ENCODE measurements at places on chromosomes 6 and 20.

DNA sequence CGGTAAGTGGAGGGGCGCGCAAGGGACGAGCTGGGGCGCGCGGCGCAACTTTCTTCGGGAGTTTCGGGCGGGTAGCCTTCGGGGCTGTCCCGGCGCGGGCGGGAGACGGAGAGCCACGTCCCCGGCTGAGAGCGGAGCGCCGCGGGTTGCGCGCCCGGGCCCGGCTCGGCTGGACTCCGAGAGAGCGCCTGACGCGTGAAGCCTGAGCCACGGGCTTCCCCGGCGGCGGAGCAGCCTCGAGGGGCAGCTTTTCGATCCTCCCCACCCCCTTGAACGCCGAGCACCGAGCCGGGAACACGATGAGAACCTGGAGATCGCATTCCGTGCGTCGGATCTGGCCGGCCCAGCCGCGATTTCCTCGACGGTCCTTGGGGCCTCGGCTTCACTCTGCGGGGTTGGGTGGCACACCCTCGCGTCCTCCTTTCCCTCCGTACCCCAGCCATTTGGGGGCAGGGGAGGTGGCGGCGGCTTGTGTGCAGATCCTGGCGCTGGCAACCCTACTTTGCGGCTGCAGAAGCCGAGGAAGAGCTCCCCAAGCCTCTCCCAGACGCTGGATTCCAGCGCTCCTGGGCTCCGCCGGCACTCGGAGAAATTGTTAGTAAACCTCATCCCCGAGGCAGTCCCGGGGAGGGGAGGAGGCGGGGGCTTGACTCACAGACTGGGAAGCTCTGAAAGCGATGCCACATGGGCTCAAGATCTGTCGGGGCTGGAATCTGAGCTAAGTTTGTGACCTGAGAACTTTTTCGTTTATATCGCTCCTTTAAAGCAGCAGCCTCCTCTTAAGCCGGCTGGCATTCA, 572 bp downstream of the DSE start:
- DNase-seq, result peak; percentile 18

GRCh38 chr20:19212469-19212815, at the start of gene SLC24A3:
Gene SLC24A3 (plus strand): TSS chr20:19212642.
- no peak for DNase-seq

DNA sequence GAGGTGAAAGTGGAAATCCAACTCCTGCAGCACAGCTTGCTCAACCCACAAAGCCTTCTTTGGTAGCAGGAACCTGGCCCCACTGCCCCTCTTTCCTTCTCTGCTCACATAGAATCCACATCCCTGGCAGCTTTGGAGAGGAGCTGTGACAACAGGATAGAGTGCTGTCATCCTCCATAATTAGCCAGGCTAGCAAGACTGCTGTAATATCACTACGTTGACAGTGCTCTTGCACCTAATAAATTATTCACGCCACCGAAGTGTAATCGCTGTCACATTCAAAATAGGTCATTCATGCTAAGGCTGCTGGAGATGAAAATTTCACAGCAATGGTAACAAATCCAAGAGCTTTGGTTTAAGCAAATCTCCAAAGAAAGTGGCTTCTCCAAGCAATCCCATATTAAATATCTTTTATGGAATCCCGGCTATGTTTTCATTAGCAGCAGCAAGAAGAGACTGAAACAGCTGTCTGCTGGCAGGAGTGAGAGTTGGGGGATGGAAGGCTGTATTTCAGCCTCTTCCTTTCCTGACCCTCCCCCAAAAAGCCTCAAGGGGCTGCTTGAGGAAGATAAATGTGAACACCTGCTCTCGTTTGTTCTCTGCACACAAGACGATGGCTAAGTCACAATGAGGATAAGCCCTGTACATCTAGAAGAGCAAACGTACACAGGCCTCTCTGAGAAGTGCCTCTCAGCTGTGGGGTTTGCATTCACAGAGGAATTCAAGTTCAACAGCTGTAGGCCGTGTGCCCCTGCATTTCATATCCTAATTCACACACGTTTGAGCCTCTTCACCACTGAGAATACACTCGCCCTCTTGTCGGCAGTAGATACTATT, 16.5 kb downstream of the RIPOR2 start:
- DNase-seq, result no peak

DNA sequence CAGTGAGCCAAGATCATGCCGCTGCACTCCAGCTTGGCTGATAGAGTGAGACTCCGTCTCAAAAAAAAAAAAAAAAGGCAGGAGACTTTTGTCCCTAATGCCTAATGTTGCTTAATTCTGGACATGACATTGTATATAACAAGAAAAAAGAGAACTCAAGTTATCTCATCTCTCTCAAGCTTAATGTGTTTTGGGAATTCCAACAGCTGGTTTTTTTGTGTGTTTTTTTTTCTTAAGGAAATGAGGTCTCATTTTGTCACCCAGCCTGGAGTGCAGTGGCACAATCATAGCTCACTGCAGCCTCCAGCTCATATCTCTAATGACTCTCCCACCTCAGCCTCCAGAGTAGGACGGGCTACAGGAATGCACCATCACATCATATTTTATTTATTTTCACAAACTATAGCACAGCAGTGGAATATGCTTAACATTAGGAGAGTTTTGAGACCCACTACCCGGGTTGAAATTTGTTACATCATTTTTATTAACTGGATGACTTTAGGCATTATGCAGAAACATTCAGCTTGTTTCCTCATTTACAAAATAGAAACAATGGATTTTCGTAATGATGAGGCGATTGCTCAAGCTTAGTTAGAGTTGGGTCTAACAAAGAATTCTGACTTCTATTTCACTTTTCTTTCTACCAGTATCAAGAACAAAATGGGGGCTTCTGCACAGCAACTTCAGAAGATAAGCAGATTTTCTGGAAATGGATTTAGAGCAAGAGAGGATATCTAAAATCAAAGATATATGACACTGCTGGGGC, 104.1 kb upstream of the BTN3A2 start:
- DNase-seq, result no peak

DNA sequence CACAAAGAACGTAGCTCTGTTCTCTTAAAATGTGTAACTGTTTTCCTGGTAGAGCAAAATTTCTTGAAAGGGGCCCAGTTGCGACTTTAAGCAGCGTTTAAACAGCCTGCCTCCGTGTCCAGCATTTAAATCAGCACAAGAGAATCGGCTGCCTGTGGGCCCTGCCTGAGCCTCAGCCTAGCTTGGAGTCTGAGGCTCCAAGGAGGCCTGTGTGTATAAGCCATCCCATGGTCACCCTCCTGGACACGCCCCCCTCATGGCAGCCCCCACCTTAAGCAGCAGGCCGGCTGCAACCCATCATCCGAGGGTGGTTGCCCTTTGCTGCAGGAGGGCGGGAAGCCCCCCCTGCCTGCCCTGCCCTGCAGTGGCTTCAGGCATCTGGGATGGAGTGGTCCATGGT, 18.9 kb downstream of the SDCBP2 start:
- DNase-seq, result no peak

DNA sequence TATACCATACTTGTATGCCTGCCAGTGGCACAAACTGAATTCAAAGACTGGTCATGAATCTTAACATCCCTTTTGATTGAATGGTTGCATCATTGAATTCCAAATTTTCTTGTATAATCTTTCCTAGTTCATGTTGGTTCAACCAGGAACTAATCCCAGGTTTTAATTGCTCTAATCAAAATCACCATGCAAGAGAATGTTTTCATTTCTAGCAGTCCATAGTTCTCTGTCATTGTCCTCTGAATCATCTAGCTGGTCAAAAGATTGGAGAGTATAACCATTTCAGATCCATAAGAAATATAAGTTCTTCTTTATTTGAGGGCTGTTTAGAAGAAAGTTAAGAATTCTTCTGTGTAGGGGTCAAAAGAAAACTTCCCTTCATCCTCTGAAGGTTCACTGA, 57.2 kb downstream of the ZNF292 start:
- DNase-seq, result no peak

DNA sequence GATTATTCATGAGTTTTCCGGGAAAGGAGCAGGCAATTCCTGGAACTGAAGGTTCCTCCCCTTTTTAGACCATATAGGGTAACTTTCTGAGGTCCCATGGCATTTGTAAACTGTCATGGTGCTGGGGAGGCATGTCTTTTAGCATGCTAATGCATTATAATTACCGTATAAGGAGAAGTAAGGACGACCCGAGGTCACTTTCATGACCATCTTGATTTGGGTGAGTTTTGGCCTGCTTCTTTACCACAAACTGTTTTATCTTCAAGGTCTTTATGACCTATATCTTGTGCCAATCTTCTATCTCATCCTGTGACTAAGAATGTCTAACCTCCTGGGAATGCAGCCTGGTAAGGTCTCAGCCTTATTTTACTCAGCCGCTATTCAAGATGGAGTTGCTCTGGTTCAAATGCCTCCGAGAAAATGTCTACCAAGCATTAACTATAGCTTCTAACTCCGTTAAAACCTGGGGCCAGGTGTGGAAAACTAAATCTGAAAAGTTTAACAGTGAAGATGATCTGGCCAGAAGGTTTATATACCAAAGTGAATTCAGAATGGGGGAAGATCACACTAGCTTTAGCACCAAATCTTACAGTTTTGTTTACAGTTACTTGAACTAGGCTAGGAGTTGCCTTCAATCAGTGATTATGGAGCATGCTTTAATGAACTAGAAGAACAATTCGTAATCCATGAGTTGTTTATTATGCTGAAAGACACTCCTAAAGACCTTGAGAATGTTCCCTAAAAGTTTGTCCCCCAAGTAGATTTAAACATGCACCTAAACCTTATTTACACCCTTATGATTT, 80.0 kb upstream of the TOP1 start:
- no peak for DNase-seq

DNA sequence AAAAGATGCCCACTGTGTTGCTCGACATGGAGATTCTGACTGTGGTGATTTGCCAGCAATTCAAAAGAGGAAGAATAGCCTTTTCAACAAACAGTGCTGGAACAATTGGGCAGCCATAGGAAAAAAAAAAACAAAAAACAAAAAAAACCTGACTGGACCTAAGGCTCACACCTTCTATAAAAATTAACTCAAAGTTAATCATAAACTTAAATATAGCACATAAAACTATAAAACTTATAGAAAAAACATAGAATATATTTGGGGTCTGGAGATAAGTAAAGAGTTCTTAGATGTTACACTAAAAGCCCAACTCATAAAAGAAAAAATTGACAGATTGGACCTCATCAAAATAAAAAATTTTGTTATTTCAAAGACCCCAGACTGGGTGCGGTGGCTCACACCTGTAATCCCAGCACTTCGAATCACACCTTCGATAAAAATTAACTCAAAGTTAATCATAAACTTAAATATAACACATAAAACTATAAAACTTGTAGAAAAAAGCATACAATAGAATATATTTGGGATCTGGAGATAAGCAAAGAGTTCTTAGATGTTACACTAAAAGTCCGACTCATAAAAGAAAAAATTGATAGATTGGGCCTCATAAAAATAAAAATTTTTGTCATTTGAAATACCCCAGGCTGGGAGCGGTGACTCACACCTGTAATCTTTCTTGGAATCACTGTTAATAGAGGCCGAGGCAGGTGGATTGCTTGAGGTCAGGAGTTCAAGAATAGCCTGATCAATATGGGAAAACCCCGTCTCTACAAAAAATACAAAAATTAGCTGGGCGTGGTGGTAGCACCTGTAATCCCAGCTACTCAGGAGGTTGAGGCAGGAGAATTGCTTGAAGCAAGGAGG, 115.6 kb upstream of the FAM83B start:
- DNase-seq, result no peak

GRCh38 chr6:26311385-26312095, 53.5 kb upstream of the BTN3A2 start:
- peak; percentile 55 for DNase-seq

DNA sequence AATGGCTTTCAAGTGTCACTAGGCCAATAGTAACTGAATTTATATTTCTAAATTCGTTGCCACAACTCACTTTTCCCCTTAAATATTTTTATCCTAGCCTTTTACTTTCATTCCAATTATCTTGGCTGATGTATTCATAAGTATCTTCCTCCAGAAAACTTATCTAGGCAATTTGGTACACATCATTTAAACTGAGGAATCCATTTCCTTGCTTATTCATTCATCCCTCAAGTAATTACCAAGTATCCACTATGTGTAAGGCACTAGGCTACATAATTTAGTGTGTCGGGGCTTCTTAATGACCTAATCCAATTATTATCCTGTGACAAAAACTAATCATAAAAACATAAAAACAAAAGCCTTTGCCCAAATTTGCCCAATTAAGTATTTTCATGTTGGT, 258.3 kb upstream of the TCF21 start:
- DNase-seq, result no peak

GRCh38 chr6:90941885-90942284, 355.0 kb upstream of the MAP3K7 start:
- no peak for DNase-seq

- no peak for DNase-seq
These were observed 81.0 kb downstream of the SRC start for GRCh38 chr20:37426978-37427377.

- DNase-seq, result no peak
These were observed 226.6 kb downstream of the ALDH8A1 start for GRCh38 chr6:134723081-134723871.

DNA sequence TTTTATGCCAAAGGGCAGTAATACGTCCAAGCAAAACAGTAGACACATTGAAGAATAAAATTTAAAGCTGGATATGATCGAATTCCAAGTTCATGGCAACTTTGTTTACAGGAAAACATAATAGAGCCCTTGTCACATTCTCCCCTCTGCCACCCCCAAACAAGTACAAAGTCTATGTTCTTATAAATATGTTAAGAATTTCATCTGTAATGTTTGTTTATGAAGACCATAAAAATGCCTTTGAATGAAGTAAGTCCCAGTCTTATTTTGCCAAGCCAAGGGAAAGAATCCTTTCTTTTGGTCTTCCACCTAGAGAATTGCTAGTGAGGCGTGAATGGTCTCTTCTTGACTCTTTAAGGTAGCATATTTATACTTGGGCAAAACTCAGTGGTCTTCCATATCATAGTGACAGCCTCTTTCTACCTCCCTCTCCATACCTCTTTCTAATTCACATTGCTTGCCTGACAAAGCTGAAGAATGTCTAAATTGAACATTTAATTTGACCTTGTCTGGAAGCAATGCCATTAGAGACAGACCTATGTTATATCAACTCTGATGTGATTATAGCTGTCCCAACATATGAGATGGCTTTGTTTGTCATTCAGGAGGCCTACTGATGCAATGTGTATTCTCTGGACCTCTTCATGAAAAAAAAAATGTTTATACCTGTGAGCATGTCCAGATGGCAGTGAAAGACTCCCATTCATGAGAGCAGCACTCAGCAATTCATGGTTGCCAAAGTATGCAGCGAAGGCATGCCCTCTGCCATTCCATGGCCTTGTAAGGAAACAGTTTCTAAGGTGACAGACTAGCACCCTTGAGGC, 70.6 kb upstream of the CCN2 start:
- no peak for DNase-seq

- no peak for DNase-seq
These were observed 1122.3 kb downstream of the EPHA7 start for GRCh38 chr6:92297101-92297500.

- DNase-seq, result no peak
These were observed 56.3 kb upstream of the ENTPD6 start for GRCh38 chr20:25139029-25139705.

GRCh38 chr6:54286141-54286540, 22.1 kb upstream of the TINAG start:
- no peak for DNase-seq

- DNase-seq, result no peak
These were observed 30.4 kb downstream of the ZC3H12D start for GRCh38 chr6:149454346-149454848.
